ENCODE measurements at places on chromosomes 11 and 22.
A peak's percentile ranks its signal among the peaks of the same experiment; 100 is the strongest.

DNA sequence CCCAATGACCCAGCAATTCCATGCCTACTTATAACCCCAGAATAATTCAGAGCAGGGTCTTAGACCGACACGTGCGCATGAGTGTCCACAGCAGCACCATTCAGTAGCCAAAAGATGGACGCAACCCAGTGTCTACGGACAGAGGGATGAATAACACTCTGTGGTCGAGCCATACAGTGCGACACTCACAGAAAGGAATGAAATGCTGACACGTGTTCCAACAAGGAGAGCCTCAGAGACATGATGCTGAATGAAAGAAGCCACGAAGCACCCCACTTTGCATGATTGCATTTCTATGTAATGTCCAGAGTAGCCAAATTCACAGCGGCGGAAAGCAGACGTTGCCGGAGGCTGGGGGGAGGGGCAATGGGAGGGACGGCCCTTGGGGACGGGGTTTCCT, 134.4 kb downstream of the CTTN start:
- no peak for DNase-seq

DNA sequence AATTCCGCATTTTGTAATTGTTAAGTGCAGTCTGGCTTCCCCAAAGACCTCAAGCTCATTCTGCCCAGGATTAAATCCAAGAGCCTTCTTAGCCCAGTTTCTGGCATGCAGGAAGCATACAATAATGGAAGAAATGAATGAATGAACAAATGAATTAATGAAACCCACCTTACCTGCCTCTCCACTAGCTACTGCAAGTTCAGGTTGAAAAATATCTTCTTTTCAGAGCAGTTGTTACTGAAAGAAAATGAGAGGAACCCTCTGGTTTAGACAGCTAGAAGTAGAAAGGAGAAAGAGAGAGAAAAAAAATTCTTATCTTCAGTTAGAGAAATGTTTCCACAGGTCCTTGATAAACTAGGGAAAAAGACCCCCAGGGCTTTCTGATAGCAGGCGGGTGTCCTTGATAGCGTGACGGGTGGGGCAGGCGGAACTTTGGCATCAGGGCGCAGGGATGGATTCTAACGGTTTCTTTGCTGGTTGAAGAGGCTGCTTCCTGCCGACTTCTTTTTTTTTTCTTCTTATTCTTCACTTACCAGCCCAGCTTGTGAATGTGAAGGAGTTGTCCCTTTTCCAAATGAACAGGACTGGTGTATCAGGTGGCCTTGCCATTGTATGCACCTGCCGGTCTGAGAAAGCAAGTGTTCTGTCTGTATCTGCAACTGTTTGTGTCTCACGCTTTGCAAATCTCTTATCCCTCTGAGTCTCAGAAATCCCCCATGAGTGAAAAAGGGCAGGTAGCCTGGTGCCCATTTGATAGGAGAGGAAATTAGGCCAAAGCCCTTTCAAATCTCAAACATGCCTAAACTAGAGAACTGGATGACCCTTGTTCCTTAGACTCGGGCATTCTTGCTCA, 10.0 kb downstream of the LMO2 start:
- peak; percentile 57 for DNase-seq

DNA sequence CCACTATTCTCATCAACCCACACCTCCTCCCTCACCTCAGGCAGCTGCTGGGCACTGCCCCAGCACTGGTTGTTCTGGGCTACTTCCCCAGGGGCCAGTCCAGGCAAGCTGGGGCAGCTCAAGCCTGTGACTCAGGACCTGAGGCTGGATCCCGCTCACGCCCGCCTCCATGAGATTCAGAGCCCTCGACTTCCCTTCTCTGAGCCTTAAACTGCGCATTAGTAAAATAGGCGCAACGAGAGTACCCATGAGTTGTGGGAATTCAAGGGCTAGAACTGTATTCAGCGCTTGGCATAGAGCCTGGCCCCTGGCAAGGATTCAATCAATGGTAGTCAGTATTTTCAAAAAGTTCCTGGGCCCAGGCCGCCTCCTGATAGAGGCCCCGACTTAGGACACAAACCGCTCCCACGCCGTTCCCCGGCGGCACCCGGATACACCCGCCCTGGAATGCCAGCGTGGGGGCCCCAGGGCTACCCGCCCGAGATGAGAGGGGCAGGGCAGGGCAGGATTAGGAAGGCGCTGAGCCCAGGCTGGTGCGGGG, 723 bp upstream of the CD82 start:
- DNase-seq, result peak; percentile 78

GRCh38 chr11:36478700-36479329, 31.3 kb downstream of the TRAF6 start:
- no peak for DNase-seq

DNA sequence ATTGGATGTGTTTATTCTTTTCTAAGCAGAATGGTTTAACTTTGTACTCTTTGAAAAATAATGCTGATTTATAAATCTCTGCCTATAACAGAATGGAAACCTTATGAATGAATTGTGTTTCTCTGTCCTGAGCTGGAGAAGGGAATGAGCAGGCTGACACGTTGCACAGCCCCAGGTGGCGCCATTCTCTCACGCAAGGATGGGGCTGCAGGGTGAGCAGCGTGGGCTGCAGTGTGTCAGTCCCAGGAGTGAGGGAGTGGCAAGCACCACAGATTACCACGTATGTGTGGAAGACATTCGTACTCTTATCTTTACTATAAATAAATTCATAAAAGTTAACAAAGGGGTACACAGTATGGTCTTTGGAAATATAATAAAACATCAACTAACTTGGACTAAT, 33.4 kb downstream of the FDX1 start:
- DNase-seq, result peak; percentile 50

Data from hematopoietic multipotent progenitor cell treated with erythropoietin and hydrocortisone succinate and interleukin-3 and kit ligand, for 15 days (in vitro differentiated cells).